Right renal cortex interstitium (tissue), 3 donors: ENCODE measurements at places on chromosomes 12 and 14. TPM values are rescaled to one million over a fixed set of nuclear protein-coding genes. Genes with fewer than 3 reads are reported as not detected.

SLC17A8 gene
- polyA plus RNA-seq: 0.32 TPM

DNA sequence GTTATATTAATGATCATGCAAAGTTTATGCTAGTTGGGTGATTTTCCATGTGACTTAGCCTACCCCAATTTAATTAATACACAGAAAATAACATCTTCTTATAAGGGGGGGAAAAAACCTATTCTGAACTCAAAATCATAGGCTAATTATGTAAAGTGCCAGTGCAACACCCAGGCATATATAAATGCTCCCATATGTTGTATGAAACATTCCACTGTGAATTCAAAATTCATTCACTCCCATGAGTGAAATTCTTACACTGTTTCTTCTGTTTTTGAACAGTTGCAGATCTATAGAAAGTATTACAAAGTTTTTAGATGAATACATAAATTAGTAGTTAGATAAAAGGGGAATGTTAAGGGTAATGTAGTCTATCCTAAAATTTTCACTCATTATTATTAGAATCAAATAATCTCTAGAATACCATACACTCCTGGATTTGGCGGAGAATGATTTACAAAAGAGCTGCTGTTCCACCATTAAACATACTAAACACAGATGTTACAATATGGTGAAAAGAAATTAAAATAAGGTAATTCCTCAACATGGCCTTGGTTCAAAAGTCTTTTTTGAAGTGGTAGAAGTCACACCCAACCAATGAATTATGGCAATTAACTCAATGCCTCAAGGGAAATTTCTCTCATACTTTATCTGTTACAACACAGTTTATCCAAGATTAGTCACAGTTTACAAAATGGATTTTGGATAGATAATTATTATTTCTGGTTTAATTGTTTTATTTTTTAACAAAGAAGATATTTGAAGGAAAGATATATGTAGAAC, 454.1 kb upstream of the FLRT2 start:
- no peak for DNase-seq

SERPINA9 gene
- not detected for polyA plus RNA-seq

GRCh38 chr14:105526776-105527380, 495 bp downstream of the TMEM121 start:
- DNase-seq: no peak

- no peak for DNase-seq
These were observed 576.7 kb downstream of the SLC16A7 start for GRCh38 chr12:60172266-60173211.

DNA sequence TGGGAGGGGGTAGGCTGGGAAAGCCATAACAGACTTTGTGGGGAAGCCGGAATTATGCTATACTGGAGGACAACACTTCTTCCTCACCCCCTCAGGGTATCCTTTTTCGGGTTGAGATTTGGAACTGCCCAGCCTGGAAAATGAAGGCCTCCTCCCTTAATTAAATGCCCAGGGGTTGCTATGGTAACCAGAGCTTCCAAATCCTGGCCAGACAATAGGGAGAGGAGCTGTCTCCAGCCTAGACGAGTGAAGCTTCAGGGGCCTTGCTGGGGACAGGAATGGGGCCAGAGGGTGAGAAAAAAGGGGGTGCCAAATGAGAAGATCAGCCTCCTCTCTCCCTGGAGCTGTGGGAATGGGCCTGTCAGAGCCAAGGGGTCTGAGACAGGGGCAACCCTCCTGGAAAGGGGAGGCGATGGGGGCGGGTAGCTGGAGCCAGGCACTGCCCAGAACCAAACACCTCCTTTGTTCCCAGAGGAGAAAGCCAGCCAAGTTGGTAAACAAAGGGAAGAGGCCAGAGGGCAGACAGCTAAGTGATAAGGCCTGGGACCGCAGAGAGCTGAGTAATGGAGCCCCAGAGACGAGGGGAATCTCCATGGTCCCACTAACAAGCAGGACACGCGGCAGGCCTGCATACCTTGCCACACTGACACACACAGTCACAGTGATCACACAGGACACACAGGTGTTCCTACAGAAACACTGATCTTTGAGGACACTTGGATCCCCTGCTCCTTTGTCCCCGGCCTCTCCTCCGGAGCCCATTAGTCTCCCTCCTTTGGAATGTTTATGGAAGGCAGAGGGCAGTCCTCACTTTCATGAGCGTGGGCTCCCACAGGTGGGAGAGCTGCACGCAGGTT, 17.9 kb upstream of the RND1 start:
- DNase-seq: no peak

DNA sequence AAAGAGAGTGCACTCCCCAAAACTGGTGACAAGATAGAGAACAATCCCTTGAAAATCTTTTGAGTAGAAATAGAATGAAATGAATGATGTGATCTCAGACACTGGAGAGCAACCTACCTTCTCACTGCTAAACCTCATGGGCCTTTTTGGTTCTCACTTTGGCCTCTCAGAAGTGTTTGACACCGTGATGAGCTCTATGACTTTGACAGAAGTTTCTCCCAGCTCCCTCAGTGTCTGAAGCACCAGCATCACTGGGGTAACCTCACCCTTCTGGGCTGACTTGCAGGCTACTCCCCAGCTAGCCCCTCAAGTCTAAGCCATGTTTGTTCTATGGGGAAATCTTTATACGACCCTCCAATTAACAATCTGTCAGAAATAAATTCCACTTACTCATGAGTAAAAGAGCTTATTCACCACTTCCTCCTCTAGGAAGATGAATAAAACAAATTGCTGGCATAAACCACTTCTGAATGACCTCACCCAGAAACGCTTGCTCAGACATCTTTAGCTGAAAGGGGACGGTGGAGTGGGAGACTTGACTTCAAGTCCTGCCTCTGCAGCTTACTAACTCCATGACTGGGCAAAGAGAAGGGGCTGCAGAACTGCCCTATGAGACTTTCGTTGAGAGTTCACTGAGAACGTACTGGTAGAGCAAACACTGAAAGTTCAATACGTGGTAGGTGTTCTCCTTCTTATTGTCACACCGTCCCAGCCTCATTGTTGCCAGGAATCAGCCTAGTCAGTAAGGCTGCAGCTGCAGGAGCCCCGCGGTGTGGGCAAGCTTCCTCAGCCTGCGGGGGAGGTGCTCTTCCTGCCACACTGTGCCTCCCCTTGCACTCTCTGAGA, 46.5 kb downstream of the ST8SIA1 start:
- no peak for DNase-seq

- no peak for DNase-seq
These were observed 28.7 kb downstream of the COX8C start for GRCh38 chr14:93375673-93376156.

OR11H6 gene
- not detected for polyA plus RNA-seq

- peak; percentile 23 for DNase-seq
These were observed 276.6 kb downstream of the NRXN3 start for GRCh38 chr14:78446807-78447206.

ALX1 gene
- 33.4 TPM for polyA plus RNA-seq

GRCh38 chr12:1102115-1102514, 111.1 kb downstream of the ERC1 start:
- no peak for DNase-seq

- DNase-seq: no peak
These were observed 173.9 kb downstream of the NDUFA12 start for GRCh38 chr12:94829552-94829951.

GRCh38 chr12:119385659-119386058, 51.1 kb downstream of the CCDC60 start:
- DNase-seq: no peak

DNA sequence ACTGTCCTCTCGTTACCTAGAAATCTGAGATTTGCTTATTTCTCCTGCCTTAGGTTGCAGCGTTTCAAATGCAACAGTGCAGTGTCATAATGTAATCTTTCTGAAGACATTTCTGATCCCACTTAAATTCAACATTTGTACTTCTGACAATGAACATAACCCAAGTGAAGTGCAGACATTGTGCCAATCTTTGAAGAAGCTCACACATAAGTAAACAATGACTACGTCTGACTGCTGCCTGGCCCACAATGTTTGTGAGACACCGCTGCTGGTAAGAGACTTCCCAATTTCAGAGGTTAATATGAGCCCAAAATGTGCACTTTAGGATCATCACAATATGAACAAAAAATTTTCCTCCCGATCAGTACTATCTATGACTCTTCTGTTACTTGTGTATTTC, 84.6 kb upstream of the BCL2L14 start:
- no peak for DNase-seq

TTC8 gene
- 36.8 TPM for polyA plus RNA-seq

DNA sequence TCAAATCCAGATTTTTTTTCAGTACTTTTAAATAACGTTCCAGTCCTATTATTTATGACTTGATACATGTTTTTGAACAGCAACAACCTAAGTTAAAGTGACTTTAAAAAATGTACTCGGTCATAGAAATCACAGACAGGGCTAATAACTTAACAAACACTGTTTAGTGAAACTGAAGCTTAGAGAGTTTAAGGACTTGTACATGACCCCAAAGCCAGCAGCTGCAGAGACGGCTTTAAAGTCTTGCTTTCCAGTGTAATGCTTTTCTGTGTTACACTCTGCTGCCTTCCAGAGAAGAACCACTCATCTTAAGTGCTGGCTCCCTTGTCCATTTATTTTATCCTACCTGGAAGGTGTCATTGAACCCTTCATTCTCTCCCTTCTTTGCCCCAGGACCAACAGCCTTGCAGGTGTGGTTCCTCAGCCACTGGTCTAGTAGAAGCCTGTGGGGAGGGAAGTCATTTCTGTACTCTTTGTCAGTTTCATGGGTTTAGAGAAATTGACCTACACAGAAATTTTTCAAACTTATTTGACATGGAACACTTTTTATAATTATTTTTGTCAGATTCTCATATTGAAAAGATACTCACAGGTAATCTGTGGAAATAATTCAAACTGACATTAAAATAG, 60.9 kb downstream of the NAV3 start:
- DNase-seq: no peak

LMNTD1 gene
- not detected for polyA plus RNA-seq

MYO1H gene
- polyA plus RNA-seq: 1.3 TPM

DNA sequence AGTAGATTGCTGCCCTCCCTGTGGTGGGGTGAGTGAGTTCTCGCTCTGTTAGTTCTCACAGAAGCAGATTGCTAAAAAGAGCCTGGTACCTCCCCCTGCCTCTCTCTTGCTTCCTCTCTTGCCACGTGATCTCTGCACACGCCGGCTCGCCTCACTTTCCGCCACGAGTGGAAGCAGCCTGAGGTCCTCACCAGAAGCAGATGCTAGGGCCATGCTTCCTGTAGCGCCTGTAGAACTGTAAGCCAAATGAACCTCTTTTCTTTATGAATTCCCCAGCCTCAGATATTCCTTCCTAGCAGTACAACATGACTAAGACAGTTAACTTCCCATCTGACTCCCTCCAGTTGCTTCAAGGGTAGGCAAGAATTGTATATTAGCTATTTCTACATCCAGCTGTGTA, 76.2 kb downstream of the ETV6 start:
- no peak for DNase-seq
